ENCODE measurements at places on chromosomes 1 and 21.
A peak's percentile ranks its signal among the peaks of the same experiment; 100 is the strongest.

- no peak for DNase-seq
Measured at GRCh38 chr1:1179346-1179982, 5.8 kb downstream of the TTLL10 start.

DNA sequence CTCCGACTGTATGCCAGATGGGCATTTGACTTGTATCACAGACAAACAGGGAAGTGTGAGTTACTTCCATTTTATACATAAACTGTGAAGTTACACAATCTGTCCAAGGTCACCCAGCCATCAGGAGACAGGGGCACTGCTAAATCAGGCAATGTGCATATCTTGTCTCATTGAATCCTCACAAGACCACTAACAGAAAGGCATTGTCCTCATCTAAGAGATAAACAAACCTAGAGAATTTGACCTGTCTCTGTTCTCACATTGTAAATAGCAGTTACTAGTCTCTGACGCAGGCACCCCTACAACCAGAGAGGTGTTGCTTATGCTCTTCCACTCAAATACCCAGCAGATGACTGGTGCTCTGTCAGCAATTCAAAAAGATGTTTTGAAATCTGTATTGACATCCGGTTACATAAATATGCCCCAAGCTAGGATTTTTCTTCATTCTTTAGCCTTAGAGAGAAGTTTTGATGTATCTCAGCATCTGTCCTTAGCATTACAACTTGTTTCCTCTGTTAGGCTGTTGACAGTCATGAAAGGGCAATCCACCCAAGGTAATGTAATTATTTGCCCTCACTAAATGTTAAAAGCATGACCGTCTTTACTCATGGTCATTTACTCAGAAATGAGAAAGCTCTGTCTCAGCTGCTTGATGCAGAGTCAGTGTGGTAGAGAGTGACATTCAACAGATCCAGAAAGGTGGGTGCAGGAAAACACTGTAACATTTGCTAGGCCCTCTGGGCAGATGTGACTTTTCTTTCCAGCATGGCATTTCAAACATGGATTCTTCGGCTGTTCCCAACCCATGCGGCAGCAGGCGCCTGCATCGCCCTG is 51.9 kb upstream of the ZNF326 start:
- DNase-seq, result no peak

GRCh38 chr1:89286549-89287180 is 14.0 kb upstream of the GBP5 start:
- DNase-seq, result no peak

DNA sequence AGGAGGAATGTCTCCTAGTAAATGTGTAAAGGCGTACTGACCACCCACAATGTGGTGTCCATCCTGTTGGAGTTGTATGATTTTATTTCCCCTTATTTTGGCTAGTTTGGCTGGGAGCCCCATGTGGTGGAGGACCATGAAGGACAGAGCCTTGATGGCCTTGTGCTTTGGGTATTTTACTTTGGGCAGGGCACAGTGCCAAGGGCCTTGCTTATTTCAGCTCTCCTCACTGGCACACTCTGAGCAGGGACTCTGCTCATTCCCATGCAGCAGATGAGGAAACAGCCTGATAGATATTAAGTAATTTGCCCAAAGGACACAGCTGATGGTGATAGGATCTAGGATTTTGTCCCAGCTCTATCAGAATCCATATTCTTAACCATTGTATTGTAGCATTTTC is 50.2 kb downstream of the SMYD2 start:
- no peak for DNase-seq

DNA sequence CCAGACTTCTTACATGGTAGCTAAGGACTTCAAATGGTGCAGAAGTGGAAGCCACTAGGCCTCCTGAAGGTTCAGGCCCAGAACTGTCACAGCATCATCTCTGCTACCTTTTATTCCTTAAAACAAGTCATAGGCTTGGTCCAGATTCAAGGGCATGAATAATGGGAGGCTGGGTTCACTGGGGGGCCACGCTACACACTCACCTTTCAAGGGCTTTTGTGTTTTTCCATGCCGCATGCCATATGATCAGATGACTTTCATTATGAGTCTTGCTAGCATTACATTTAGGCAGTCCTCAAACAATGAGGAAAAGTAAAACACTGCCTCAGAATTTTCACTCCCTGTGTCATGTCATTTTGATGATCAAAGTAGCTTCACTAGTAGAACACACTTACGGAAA is 83.4 kb downstream of the VPS26C start:
- DNase-seq, result no peak

- no peak for DNase-seq
Measured at GRCh38 chr21:14403681-14404318, 20.9 kb upstream of the HSPA13 start.

GRCh38 chr21:42414928-42415769 is 11.4 kb downstream of the UBASH3A start:
- peak; percentile 84 for DNase-seq

DNA sequence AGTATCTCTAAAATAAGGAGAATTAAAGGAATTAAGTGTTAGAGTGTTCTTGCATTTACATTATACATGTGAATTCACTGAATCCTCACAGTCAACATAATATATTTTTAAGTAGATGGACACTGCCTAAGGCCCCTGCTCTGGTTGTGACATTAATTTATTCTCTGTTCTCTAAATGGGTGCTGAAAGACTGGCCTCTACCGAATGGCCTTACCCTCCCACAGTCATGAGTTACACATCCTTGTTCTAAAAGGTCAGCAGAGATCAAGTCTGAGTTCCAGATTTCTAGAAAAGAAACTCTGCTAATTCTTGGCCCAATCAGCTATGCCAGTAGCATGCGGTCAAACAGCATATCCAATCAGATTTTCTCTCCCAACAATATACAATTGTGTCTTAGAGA is 193.2 kb downstream of the TM2D1 start:
- DNase-seq, result no peak

- no peak for DNase-seq
Measured at GRCh38 chr1:101431956-101432510, 195.2 kb downstream of the S1PR1 start.

GRCh38 chr21:27062443-27062842 is 95.6 kb upstream of the ADAMTS5 start:
- DNase-seq, result no peak

- no peak for DNase-seq
Measured at GRCh38 chr1:77405186-77405585, 123.4 kb downstream of the AK5 start.

GRCh38 chr1:55384637-55385036 is 169.5 kb upstream of the USP24 start:
- no peak for DNase-seq

DNA sequence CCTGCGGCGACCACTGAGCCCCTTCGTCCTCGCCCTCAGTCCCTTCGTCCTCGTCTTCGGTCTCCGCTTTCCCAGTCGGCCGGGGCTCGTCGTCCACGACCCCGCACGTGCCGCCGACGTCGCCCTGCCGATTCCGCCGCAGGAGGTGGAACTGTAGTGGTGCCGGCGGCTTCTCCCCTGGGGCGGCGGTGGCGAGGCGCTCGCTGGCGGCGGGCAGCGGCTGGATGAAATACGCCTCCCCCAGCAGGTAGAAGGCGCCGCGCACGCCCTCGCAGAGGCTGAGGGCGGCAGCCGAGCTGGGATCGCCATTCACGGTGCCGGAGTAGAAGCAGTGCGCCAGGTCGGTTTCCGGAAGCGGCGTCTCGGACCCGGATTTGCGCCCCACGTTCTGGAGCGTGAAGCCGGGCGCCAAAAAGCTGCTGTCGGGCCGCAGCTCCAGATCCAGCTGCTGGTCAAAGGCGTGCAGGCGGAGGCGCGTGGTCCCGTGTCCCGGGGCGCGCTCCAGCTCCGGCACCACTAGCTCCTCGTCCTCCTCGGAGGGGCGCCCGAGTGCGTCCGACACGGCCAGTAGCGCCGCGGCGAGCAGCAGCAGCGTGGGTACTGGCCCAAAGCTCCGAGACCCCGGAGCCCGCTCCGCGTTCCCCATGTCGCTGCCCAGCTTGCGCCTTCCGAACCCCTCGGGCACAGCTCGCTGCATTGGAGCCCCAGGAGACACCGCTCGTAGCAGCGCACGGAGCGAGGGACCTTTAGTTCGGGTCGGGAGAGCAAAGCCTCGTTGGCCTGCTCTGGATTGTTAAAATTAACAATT is 747 bp downstream of the ADAMTS1 start:
- DNase-seq, result no peak

DNA sequence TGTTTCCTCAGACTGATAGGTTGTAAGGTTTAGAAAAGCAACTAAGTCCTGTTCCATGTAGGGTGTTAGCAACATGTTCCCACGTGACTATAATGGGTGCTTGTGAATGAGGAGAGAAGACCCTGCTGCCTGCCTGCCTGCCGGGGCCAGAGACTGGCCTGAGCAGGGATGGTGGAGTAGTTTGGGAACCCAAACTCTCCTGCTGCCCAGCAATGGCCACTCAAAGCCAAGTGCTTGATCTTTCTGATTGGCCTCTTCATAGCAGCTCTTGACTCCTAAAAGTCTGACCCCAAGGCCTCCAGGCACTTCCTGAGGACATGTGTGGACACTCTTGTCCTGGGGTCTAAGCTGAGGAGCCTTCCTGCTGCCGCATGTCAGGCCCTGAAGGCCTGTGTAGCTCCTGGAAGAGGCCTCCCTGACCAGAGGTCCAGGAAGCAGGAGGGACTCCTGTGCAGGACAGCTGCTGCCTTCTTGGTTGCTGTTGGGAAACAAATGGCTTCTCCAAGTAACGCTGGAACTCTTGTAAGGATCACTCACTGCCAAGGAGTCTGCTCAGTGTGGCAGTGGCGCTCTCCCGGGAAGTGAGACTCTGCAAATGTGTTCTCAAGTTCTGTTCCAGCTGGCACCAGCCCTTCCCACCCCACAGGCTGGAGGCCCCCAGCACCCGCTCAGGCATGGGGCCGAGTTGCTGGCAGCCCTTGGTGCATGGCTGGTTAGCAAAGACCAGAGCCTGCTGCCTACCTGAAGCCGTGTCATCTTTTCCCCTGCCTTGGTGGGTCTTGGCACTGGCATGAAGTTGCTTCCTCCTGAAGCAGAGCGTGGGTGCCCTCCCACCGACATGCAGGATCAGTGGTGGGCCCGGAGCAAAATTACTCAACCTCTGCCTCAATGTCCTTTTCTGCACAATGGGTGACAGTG is 35.5 kb downstream of the MAN1C1 start:
- DNase-seq, result no peak

DNA sequence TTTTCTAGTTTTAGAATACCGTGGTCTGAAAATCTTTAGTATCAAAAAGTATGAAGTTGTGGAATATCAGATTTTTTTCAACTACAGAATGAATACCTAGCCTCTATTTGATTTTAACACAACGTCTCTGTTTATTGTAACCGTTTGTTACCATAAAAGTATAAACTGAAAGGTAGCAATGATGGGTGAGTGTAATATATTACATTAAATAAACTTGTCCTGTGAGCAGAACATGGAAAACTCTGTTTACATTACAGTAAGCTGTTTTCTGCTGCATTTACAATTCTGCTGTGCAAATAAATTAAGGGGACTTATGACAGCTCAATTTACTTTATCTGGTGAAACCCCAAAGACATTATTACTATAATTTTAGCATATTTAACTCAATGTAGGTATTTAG is 62.5 kb downstream of the CHRM3 start:
- DNase-seq, result no peak

DNA sequence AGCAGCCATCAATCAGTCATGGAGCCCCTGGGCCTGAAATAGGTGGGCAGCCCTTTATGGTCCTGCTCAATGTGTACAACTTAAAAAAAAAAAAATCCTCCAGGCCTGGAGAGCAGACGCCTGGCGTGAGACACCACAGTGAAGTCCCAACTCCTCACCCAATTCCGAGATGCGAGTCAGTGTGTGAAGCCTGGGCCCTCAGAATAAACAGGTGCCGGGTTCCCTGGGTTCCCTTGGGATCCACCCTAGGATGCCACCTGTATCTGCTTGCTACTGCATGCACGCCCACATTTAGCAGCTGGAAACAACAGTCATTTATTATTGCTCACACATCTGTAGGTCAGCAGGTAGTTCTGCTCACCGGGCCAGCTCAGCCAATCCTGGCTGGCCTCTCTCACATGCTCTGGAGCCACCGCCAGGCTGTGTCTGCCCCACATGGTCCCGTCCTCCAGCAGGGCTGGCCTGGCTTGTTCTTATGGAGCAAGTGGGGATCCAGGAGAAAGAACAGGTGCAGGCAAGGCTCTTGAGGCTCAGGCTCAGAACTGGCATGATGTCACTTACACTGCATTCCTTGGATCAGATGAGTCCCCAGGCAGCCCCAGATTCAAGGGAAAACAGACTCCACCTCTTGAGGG is 172.7 kb downstream of the NPHP4 start:
- DNase-seq, result no peak

DNA sequence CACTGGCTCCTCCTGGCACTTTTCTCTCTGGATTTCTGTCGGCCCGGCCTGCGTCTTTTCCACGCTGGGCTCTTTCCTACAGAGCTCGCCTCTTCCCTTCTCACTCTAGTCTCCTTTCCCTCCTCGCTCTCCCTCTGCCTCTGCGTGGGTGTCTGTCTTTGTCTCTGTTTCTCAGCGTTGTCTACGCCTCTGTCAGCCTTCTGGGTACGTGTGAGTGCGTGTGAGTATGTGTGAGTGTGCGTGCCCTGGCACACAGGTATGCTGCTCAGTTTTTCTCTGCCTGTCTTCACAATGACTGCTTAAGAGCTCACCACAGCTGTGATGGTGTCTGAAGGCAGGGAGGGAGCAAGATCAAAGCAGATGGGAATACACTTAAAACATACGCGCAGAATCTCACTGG is 77.7 kb downstream of the KIRREL1 start:
- no peak for DNase-seq

DNA sequence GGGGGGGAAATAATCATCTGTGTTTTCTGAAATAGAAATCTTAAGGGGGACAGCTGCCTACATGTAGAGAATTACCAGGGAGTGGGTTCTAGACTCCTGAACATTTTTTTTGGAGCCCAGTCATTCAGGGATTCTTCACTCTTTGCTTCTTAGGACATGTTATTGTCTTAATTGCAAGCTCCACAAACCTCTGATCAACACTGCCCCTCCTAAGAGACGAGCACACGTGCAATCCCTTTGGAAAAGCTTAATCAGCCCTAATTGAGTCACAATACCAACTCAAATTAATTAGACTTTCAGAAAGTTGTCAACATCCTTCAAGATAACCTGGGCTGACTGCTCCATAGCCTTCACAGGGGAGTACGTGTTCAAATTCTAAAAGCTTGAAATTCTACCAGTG is 21.4 kb downstream of the RGS8 start:
- no peak for DNase-seq

- no peak for DNase-seq
Measured at GRCh38 chr1:4986306-4986705, 331.9 kb downstream of the AJAP1 start.

GRCh38 chr1:5430911-5431697 is 561.1 kb downstream of the NPHP4 start:
- DNase-seq, result no peak

Measured in T-helper 9 cell (primary cell).